ENCODE measurements at places on chromosomes 3 and 15.

GRCh38 chr3:8668216-8668615 is 23.6 kb upstream of the SSUH2 start:
- DNase-seq, result no peak

GRCh38 chr3:82802501-82802900 is 1041.1 kb upstream of the GBE1 start:
- DNase-seq, result no peak

DNA sequence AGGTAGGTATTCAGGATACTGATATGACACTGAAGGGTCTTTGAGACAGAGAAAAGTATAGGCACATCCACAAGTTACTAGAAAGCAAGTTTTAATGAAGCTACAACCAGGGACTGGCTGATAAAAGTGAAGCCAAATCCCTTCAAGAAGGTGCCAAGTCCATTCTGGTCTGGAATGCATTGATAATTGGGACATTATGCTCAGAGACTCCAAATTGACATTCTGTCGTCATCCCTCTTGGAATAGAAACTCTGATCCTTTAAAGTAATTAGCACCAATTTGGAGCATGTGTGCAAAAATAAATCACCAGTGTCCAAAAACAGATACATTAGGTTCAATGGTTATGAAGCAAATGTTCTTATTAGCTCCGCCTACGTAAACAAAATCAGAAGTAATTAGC is 47.3 kb upstream of the BCL6 start:
- DNase-seq, result no peak

DNA sequence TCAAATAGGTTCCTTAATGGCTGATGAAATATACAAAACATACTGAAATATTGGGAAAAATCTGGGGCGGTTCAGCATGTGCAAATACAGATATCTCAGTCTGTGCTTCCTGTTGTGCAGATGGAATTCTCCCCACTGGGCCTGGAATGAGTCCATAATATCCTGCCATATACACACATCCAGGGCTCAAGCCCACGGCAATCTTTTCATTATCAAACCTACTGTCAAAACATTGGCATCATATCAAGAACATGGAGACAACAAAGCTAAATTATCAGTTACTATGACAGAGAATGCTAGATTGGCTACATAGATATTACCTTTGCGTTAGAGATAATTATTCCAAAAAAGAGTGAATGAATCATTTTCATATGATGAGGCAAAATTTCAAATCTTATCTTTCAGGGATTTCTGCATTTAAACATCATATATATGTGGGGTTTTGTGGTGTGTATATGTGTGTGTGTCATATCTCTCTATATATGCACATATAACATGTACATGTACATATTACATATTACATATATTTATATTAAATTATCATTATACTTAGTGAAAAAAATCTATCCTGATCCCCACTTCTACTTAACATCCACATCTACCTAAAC is 713.3 kb downstream of the GBE1 start:
- DNase-seq, result no peak

DNA sequence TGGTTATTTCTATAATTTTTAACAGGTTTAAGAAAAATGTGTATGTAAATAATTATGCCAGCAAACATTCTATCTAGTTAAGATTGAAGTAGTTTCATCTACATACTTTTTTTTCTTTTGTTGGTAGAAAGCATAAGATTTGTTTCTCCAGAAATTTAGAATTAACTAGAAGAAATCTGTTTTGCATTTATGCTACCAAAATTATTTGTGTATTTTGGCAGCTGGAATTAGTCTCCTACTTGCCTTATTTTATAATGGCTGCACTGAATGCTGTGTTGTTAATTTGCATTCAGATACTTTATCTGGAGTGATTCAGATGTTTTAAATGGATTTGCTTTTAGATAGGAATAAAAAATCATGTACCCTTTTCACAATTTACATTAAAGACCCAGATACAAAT is 100.2 kb upstream of the NAALADL2 start:
- no peak for DNase-seq

DNA sequence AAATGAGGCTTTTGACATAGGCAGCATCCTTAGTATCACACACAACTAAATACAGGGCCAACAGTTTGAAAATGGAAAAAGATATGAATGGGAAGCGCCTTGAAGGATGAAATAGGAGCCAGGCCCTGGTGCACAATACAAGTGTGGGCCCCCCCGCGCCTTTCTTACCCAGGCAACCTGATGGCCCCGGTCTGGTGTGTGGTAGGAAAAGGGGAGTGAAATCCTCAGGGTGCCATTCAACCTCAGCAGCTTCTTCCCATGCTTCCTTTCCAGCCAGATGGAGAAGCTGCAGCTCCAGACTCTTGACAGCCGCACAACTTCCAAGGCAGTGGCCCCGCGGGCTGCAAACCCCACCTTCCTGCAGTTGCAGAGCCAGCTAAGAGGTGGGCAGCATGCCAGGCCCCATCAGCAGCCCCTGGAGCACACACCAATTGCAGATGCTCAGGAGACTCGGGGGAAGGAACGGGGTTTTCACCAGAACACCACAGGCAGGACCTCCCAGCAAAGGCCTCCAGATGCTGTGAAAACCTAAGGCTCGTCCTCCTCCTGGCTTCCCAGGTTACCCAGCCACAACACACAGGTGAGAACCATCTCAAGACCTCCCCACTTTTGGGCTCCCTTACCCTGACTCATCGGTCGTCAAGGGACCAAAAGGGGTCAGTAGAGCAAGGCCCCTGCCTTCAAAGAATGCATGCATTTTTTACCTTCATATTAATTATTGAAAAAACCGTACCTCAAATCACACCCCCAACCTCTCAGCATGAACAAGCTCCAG is 101.6 kb downstream of the CPN2 start:
- DNase-seq, result no peak

DNA sequence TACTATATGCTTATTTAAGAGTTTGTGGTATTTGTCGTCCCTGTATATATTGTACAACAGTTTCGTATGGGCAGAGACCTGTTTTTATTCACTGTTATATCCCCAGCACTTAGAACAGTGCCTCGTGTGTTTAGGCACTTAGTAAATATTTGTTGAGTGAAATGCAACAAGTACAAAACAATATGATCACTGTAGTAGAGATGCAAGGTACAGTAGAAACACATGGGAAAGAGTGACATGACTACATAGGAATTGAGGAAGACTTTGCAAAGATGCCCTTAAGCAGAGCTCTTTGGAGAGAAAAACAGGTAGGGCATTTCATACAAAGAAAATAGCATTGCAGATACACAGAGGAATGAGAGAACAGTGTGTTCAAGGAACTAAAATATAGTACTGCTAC is 18.3 kb downstream of the RASA2 start:
- DNase-seq, result no peak

GRCh38 chr15:99702895-99703602 is 30.2 kb downstream of the LYSMD4 start:
- no peak for DNase-seq

DNA sequence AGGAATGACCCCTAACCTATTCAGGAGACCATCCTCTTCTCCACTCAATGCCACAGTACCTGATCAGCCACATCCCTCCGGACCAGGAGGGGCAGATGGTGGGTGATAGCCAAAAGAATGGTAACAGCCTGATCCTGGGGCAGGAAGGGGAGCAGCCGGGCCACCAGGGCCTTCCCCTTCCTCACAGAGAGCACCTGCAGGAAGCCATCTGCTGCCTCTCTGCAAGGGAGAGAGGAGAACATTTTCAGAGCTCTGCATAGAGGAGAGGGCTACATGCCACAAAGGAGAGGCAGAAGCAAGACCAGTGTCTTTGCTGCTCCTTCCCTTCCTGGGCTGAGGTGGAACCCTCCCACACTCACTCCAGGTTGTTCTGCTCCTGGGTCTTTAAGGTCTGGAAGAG is 5.5 kb upstream of the SPG11 start:
- no peak for DNase-seq
